ENCODE measurements at places on chromosomes 7 and 10. TPM values are rescaled to one million over a fixed set of nuclear protein-coding genes. Genes with fewer than 3 reads are reported as not detected.

- DNase-seq, result no peak
Measured at GRCh38 chr10:120005207-120006201, 113.0 kb downstream of the SEC23IP start.

- no peak for DNase-seq
Measured at GRCh38 chr10:6951732-6952131, 371.7 kb upstream of the PRKCQ start.

- DNase-seq, result no peak
Measured at GRCh38 chr7:17601921-17602320, 303.5 kb downstream of the AHR start.

- DNase-seq, result no peak
Measured at GRCh38 chr10:28326516-28327490, 23.9 kb upstream of the MPP7 start.

GRCh38 chr7:6307762-6308161, 35.3 kb upstream of the CYTH3 start:
- DNase-seq, result no peak

- DNase-seq, result no peak
Measured at GRCh38 chr10:107497024-107497423, 332.5 kb upstream of the SORCS1 start.

DNA sequence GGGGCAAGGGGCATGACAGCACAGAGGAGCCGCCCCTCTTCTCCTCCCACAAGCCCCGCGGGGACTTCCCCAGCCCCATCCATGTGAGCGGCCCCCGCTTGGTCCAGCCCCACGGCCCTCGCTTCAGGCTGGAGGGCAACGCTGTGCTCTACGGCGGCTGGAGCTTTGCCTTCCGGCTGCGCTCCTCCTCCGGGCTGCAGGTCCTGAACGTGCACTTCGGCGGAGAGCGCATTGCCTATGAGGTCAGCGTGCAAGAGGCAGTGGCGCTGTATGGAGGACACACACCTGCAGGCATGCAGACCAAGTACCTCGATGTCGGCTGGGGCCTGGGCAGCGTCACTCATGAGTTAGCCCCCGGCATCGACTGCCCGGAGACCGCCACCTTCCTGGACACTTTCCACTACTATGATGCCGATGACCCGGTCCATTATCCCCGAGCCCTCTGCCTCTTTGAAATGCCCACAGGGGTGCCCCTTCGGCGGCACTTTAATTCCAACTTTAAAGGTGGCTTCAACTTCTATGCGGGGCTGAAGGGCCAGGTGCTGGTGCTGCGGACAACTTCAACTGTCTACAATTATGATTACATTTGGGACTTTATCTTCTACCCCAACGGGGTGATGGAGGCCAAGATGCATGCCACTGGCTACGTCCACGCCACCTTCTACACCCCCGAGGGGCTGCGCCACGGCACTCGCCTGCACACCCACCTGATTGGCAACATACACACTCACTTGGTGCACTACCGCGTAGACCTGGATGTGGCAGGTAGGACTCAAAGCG, 5.1 kb downstream of the AOC1 start:
- no peak for DNase-seq

GRCh38 chr7:27917119-27917518, 177.2 kb downstream of the TAX1BP1 start:
- DNase-seq, result no peak

The UCMA gene
- total RNA-seq, result not detected

The ZNF488 gene
- not detected for total RNA-seq

GRCh38 chr10:69426376-69426727, 9.6 kb upstream of the TACR2 start:
- DNase-seq, result no peak

DNA sequence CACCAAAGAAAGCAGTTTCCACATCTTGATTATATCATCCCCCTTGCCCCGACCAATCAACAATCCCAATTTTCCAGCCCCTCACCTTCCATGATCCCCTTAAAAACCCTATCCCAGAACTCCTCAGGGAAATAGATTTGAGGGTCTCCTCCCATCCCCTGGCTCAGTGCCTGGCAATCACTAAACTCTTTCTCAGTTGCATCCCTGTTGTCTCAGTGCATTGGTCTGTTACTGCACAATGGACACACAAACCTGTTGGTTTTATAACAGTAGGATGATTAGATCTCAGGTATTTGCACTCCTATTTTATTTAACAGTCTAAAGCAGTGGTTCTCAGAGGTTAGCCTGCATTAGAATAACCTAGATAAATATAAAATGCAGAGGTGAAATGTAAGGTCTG, 45.2 kb upstream of the RELN start:
- no peak for DNase-seq

DNA sequence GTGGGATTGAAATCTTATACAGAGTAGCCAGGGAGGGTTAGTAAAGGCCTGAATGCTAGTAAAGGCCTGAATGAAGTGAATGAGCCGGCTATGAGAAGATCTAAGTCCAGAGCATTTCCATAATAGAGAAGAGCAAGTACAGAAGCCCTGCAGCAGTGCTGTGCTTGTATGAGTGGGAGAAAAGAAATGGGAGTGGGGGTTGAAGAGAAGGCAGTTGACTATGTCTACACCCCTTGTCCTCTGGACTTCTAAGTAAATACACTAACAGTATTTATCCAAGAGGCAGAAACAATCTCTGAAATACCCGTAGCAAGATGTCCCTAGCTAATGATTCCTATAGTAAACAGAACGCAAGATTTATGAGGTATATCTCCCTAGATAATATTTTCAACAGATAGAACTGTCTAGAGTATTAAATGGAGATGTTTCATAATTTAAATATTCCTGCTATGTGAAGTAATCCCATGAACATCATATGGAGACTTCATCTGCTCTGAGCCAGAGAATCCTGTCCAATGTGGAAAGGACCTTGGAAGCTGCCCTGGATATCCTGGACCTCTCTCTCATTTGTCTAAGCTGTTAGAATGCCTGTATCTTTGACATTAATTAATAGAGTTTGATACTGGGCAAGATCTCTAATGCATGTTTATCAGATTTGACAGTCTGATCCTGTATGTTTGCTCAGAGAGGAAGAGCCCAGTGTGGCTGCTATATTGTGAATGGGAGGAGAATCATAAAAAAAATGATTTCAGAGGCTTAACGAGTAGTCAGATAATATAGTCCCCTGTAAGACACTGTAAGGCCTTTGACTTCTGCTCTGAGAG, 171.6 kb downstream of the LRRN3 start:
- DNase-seq, result no peak

The STAMBPL1 gene
- total RNA-seq, result 7.8 TPM

GRCh38 chr7:148835854-148836253, 48.2 kb downstream of the EZH2 start:
- DNase-seq, result no peak

- DNase-seq, result no peak
Measured at GRCh38 chr10:118488710-118489497, 106.5 kb downstream of the PRLHR start.

DNA sequence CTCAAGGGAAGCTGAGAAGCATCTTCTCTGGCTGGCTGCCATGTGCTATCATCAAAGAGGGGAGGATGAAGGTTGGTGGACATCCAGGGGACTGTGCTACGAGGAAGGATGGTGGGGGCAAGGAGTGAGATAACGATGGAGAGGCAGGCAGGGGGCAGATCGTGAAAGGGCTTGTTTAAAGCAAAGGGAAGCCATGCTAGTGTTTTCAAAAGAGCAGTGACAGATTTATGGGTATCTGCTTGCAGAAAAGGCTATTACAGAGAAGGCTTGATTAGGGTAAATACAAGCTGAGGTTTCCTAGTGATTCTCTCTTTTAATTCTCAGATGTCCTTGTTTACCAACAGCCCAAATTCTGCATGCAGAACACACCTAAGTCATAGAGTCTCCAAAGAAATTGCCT, 88.9 kb upstream of the MKX start:
- DNase-seq, result no peak

GRCh38 chr7:94145602-94146001, 141.4 kb upstream of the BET1 start:
- no peak for DNase-seq

DNA sequence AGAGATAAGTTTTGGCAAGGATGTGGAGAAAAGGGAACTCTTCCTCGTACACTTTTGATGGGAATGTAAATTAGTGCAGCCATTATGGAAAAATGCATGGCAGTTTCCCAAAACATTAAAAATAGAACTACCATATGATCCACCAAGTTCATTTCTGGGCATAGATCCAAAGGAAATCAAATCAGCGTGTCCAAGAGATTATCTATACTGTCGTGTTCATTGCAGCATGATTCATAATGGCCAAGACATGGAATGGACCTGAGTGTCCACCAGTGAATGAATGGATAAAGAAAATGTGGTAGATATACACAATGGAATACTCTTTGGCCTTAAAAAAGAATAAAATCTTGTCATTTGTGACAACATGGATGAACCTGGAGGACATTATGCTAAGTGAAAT, 70.3 kb upstream of the RSU1 start:
- no peak for DNase-seq

DNA sequence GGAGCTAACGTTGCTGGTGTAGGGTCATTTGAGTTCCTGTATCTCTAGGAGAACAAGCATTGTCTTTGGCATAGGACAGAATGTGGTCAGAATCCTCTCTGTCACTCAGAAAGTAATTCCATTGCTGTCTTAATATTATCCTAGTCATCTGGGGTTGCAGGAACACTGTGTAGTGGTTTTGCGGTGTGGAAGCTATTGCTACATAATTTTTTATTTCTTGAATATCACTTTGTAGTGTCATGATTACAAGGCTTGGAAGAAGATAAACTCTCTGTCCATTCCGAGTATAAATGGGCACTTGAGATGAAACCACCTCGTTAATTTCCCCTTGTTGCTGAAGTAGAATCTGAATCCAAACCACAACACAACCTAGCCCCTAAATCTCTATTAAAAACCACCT, 919.2 kb downstream of the LRMDA start:
- no peak for DNase-seq

GRCh38 chr7:151795168-151795811, 81.6 kb downstream of the PRKAG2 start:
- no peak for DNase-seq

DNA sequence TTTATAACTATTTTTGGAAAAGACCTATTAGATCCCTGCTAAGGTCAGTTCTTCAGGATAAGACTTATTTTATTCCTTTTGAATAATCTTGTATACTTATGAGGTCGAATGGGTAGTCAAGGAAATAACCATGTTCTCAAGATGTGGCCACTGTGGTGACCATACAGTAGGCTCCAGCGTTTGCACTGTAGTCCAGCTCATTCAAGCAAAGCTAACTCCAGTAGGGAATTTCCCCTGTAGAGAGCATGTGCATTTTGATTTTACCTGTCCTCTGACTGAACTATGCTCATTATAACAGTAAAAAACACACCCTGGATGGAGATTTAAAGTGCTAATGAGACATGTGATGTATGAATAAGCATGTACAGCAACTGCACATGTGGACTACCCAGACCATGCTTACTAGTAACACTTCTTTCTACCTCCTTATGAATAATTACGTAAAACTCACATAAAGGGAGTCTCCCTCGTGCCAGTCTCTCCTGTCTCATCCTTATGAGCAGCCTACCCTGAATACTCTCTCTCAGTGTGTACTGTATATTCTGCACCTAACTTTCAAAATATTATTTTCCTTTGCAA, 32.4 kb upstream of the SEMA3E start:
- DNase-seq, result no peak

The ACHE gene
- total RNA-seq, result 30.9 TPM

The COL13A1 gene
- 6.7 TPM for total RNA-seq

The TUBB8 gene
- not detected for total RNA-seq

DNA sequence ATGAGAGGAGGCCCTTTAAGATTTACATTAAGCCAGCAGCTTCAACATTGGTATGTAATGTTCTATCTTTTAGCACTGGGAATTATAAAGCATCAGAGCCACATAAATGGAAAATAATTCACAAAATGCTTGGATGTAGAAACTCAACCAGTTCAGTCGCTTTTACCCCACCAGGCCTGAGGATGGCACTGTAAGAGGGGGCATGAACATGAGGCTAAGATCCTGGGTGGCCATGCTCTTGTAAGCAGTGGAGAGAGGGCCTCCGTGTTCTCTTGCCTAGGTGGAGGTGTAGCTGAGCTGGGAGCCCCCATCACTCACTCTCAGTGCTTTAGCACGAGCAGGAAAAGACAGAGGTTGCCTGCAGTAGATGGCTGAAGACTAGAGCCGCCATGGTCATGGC, 238.8 kb downstream of the FANK1 start:
- DNase-seq, result no peak

DNA sequence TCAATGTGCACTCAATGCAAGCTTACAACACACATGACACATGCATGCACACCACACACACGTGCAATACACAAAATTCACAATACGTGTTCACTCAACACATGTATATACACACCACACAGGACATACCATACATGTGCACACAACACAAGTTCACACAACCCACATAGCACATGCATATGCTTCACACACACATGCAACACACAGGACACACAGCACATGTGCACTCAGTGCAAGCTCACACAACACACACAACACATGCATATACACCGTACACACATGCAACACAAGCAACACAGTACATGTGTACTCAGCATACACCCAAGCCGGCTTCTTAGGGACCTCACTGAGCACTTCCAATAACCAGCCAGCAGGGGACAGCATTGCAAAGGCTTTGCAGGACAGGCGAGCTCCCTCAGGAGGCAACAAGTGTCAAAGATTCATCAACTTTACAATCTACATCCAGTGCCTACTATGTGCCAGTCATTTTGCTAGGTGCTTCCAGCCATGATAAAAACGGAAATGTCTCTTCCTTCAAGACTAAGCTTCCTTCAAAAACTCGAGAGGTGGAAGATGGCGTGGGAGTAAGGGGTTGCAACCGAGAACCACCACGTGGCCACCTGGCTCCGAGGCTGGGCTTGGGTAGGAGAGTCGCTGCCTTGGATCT, 61.1 kb downstream of the JCAD start:
- DNase-seq, result peak; percentile 78

DNA sequence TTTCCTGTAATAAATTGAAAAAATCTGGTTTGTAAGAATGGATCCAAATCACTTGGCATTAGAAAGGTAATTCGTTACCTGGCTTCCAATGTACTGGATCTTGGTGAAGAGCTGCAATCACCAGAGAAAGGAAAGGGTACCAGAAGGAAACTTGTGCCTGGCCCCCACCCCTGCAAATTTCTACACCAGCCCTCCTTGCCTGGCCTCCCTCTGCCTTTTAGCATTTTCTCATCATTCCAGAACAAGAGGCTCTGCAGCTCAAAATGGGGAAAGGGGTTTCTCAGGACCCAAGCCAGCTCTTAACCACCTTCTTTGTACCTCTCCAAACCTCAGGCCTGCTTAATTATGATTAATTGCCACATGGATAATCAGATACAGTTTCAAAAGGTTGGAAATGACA, 612.8 kb upstream of the MGMT start:
- no peak for DNase-seq

The AGAP5 gene
- total RNA-seq, result 4.2 TPM

The SLC13A1 gene
- total RNA-seq, result not detected

DNA sequence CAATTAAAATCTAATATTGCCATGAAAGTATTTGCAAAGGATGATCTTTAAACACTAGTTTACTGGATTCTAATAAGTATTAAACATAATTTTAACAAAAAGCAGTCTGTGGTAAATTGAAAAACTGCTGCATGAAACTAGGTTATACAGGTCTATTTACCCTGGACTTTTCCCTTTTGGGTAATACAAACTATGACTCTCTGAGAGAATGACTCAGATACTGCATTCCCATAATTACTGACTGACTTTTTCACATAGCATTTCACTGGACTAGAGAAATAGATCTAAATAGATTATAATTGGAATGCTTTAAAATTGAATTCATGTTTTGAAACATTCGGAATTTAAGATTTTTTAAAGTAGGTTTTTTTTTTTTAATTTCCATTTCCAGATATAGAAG, 395.7 kb downstream of the THSD7A start:
- no peak for DNase-seq

The WIPF3 gene
- total RNA-seq, result 1.8 TPM

GRCh38 chr7:8939446-8939845, 506.0 kb downstream of the NXPH1 start:
- no peak for DNase-seq

The SPDYE1 gene
- total RNA-seq, result not detected
